Activated naive CD8-positive, alpha-beta T cell treated with anti-CD3 and anti-CD28 coated beads for 36 hours (primary cell): ENCODE measurements at places on chromosomes 1 and 21. TPM values are rescaled to one million over a fixed set of nuclear protein-coding genes. Genes with fewer than 3 reads are reported as not detected.

- DNase-seq, result no peak
These were observed 303.6 kb downstream of the LMX1A start for GRCh38 chr1:165052936-165053335.

- DNase-seq, result no peak
These were observed 177.7 kb downstream of the ADSS2 start for GRCh38 chr1:244273845-244274619.

- no peak for DNase-seq
These were observed 432 bp upstream of the SIM2 start for GRCh38 chr21:36698385-36698980.

DNA sequence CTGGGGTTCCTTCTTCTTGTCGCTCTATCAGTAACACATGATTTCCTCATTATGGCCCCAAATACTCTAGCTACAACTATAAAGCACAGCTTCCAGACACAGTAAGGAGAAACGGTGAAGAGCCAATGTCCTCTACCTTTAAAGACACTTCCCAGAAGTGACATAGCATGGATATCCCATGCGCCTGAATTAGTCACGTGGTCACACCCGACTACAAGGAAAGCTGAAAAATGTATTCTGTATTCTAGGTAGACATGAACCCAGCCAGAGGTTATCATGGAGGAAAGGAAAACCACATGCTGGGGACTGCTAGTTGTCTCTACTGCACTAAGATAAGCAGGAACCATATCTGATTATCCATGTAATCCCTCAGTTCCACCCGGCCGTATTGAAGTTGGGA is 244.3 kb downstream of the LMX1A start:
- no peak for DNase-seq

DNA sequence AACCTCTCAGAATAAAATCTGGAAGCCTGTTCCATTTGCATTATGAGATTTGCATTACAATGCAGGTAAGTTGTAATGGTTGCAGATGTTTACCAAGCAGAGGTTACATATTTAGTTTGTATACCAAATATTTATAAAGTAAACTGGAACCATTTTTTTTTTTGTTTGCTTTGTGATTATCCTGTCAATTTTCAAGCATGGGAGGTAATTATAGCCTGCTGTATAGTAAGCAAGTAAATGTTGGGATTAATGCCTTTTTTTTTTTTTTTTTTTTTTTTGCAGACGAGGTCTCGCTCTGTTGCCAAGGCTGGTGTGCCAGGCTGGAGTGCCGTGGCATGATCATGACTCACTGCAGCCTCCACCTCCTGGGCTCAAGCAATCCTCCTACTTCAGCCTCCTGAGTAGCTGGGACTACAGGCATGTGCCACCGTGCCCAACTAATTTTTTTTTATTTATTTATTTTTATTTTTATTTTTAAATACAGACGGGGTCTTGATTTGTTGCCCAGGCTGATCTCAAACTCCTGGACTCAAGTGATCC is 21.0 kb downstream of the NFYC start:
- no peak for DNase-seq

Gene PPP1R12B
- 10.0 TPM for total RNA-seq

Gene C8A
- not detected for total RNA-seq

Gene GPA33
- total RNA-seq, result not detected

Gene PRR9
- total RNA-seq, result not detected

Gene ACBD3
- total RNA-seq, result 19.2 TPM
